ENCODE measurements at places on chromosomes 12 and 14.

DNA sequence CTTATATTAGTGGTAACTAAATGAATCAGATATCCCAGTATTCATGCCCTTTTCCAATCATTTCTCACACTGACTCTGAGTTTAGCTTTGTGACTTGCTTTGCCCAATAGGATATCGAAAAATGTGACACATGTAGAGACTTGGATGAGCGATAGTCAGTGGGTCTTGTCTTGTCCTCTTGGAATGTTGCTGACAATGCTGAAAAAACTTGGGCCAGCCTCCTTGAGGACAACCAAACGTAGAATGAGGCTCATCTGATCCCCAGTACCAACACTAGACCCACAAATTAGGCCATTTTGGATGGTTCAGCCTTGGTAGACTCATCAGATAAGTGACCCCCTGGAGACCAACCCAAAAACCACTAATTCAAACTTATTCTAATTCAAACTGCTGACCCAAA, 351.0 kb downstream of the GRIN2B start:
- no peak for DNase-seq

GRCh38 chr12:105783983-105784947, 354.5 kb downstream of the NUAK1 start:
- no peak for DNase-seq

DNA sequence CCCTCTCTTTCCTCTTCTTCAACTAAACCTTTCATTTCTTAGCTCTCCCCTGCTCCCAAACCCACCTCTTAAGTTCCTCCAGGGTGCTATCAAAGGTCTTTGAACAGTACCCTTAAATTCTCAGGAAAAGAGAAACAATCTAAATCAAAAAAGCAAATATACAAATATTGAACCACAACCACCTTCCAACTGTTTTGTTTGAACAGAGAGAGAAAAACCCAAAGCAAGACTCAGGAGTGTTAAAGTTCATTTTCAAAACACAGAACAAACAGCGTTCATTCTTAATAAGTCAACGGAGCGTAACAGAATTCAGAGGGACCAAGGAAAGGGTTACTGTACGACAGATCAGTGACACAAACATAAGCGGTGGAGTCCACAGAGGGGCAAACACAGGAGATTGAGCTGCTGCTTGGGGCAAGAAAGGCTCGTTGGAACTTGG, 73.3 kb downstream of the NDUFA12 start:
- no peak for DNase-seq

GRCh38 chr12:95215949-95216348, 1.3 kb downstream of the FGD6 start:
- DNase-seq: no peak

DNA sequence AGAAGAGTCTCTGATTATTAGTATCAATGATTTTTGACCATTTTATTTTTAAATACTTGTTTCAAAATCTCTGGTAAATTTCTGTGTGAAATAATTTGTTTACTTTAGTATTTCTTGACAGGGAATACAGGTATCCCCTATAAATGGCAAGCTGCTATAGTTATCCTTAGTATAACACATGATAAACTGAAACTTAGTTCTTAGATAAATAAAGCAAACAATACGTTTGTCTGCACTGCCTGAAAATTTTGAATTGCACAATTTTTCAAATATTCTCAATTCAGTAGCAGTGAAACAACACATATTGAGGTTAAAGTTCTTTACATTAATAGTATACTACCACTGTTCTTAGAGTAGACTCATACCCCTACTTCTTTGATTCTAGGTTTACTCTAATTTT, 26.9 kb downstream of the CNOT2 start:
- no peak for DNase-seq

- DNase-seq: peak; percentile 40
These were observed 17.4 kb downstream of the TMPO start for GRCh38 chr12:98532687-98533304.

DNA sequence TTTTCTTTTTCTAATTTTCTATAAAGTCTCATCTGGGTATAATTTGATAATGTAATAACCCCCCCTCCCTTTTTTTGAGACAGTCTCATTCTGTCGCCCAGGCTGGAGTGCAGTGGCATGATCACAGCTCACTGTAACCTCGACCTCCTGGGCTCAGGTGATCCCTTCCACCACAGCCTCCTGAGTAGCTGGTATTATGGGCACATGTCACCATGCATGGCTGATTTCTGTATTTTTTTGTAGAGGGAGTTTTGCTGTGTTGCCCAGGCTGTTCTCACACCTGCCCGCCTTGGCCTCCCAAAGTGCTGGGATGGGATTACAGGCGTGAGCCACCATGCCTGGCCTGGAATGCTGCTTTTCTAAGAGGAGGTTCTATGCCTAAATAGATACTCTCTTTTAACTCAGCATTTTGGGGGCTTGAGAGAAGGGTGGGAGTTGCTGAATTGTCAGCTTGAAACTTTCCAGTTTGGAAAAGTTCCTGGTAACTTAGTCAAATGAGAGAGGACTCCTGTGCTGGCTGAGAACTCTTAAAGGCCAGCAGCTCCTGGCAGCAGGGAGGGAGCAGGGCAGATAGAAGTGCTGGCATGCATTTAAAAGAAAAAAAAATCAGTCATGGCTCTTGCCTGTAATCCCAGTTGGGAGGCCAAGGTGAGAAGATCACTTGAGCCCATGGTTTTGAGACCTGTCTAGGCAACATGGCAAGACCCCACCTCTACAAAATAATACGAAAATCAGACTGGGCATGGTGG, 13.0 kb downstream of the NUDT4 start:
- DNase-seq: no peak

GRCh38 chr12:114166362-114166761, 200.2 kb upstream of the RBM19 start:
- no peak for DNase-seq

GRCh38 chr12:125773033-125773640, 707.9 kb downstream of the AACS start:
- DNase-seq: no peak

- DNase-seq: no peak
These were observed 270.6 kb downstream of the PAWR start for GRCh38 chr12:79420146-79420618.

Data from hepatic stellate cell (primary cell).